ENCODE measurements at places on chromosomes 7 and 10.

GRCh38 chr7:134891262-134891695, 95.0 kb upstream of the AGBL3 start:
- no peak for DNase-seq

GRCh38 chr7:27123007-27123476, 7.5 kb downstream of the HOXA4 start:
- DNase-seq = no peak

DNA sequence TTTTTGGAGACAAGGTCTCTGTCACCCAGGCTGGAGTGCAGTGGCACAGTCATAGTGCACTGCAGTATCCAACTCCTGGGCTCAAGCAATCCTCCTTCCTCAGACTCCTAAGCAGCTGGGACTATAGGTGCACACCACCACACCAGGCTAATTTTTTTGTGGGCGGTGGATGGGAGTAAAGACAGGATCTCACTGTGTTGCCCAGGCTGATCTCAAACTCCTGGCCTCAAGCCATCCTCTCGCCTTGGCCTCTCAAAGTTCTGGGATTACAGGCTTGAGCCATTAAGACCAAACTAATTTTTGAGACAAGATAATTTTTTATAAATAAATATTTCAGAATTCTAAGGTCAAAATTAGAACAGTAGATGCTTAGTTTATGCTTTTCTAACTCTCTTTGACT, 80.8 kb upstream of the CAPZA2 start:
- DNase-seq = no peak

GRCh38 chr7:130649004-130649790, 19.4 kb downstream of the COPG2 start:
- no peak for DNase-seq

DNA sequence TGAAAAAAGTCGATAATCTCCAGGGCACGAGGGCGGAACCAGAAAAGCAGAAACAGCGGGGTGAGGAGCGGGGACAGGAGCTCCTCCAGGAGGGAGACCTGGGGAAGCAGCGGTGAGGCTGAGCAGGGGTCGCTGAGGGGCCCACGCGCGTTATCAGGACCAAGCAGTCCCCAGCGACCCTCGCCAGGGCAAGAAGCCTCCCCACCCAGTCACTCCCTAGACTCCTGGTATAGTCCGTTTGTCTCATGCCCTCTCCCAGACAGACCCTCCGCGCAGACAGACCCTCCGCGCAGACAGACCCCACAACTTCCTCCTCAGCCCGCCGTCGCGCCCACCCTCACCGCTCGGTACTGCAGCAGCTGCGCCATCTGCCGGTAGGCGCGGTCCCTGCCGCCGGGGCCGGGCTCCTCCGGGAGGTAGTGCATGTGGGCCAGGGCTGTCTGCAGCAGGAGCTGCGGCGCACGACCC, 6.3 kb downstream of the ATG9B start:
- peak; percentile 78 for DNase-seq

DNA sequence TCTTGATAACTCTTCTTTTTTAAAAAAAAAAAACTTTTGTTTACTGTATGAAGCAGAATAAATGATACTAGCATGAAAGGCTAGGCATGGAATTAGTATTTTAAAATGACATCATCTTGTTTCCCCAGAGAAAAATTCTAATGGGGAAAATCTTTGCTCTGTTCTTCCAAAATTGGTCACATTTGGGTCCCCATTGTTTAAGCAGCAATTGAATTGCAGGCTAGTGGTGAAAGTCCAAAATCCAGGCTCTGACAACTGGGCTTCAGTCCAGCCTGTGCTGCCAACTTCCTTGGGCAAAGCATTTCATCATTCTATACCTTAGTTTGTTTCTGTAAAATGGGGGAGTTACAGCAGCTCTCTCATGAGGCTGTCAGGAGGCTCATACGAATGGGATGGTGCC, 726.4 kb downstream of the KCNMA1 start:
- no peak for DNase-seq

GRCh38 chr7:45236666-45237065, 79.1 kb downstream of the RAMP3 start:
- DNase-seq = no peak

DNA sequence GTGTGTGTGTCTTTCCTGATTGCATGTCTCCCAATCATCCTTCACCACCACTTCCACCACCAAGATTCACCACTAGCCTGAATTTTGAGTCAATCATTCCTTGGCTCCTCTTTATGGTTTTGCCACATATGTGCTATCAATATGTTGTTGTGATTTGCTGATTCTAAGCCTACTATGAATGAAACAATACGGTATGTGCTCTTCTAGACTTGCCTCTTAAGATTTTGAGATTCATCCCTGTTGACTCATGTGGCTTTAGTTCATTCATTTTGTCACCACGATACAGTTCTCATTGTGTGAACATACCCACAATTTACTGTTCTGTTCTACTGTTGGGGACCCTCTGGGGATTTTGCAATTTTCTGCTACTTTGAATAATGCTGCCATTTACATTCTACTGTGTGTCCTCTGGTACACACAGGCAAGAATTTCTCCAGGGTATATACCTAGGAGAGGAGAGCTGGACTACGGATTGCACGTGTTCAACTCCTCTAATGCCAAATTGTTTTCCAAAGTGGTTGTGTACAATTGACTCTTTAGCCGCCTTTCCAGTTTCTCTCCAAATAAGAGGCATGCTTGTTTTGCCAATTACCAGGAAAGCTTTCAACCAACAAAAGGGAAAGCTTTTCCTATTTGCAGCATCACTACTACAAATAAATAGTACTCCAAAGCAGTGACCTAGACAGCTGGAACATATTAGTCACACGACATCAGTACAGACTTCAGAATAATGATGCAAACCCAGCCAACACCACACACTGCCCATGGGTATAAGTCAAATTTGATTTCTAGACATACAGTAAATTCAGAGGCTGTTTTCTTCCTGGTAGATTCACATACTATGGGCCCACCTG, 30.0 kb downstream of the SGMS1 start:
- no peak for DNase-seq

DNA sequence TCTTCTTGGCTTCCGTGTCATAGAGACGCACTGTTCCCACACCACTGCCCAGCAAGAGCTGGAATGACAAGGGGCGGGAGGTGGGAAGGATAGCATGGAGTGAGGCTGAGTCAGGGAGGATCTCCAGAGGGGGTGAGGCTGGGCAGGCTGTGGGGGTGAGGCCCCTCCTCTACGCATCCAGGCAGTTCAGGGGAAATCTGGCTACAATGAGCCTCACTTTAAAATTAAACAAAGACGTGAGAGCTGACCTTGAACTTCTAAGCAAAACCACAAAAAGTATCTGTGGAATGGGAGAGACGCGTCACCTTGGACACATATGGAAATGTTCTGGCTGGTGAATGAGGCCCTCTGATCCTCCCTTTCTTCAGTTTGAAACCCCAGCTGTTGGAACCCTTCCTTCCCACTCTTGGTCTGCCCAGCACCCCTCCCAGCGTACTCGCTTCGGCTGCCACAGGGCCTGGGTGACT, 17.7 kb downstream of the WDR91 start:
- no peak for DNase-seq

GRCh38 chr7:139294951-139295575, 46.1 kb upstream of the FMC1 start:
- DNase-seq = no peak

GRCh38 chr7:34155220-34155908, 250.0 kb downstream of the BMPER start:
- no peak for DNase-seq

GRCh38 chr7:47827351-47827756, 120.9 kb downstream of the PKD1L1 start:
- DNase-seq = no peak

GRCh38 chr7:107610323-107610722, 30.3 kb downstream of the BCAP29 start:
- DNase-seq = no peak

All from stimulated activated CD4-positive, alpha-beta T cell treated with anti-CD3 and anti-CD28 coated beads, Interleukin-2, amount 100 ng/mL, for 4 hours (primary cell).